Stimulated activated CD4-positive, alpha-beta T cell treated with anti-CD3 and anti-CD28 coated beads, Interleukin-2, amount 100 ng/mL, for 4 hours (primary cell): ENCODE measurements at places on chromosomes 12 and 14.

GRCh38 chr12:121712190-121712460 is 427 bp upstream of the TMEM120B start:
- no peak for DNase-seq

DNA sequence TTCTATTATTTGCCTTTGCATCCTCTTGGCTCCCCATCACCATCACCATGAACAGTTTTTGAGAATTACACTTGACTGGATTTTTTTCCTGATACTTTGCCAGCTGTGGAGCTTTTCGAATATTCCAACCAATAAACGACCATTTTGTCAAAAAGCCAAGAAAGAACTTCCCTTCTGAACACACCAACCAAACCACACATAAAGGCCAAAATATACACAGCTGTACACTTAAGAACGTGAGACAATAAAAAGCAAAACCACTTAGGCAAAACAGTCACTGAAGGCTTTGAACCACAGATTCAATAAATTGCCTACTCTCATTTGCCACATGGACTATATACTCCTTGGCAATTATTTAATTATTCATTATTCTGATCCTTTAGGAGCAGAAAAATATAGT is 1.1 kb downstream of the C14orf93 start:
- DNase-seq = no peak

GRCh38 chr12:118307069-118307954 is 65.4 kb downstream of the TAOK3 start:
- DNase-seq = peak; percentile 31

GRCh38 chr12:51924551-51925319 is 17.4 kb downstream of the ACVRL1 start:
- no peak for DNase-seq

- DNase-seq = no peak
These were observed 328.1 kb downstream of the ALG10 start for GRCh38 chr12:34350092-34351041.

GRCh38 chr12:97005174-97005573 is 98.1 kb downstream of the NEDD1 start:
- DNase-seq = no peak

GRCh38 chr12:94500831-94501567 is 41.3 kb upstream of the CEP83 start:
- DNase-seq = no peak

- no peak for DNase-seq
These were observed 1.2 kb downstream of the SLC24A4 start for GRCh38 chr14:92323916-92324818.

- peak; percentile 9 for DNase-seq
These were observed 12.3 kb downstream of the METTL3 start for GRCh38 chr14:21498540-21499526.

DNA sequence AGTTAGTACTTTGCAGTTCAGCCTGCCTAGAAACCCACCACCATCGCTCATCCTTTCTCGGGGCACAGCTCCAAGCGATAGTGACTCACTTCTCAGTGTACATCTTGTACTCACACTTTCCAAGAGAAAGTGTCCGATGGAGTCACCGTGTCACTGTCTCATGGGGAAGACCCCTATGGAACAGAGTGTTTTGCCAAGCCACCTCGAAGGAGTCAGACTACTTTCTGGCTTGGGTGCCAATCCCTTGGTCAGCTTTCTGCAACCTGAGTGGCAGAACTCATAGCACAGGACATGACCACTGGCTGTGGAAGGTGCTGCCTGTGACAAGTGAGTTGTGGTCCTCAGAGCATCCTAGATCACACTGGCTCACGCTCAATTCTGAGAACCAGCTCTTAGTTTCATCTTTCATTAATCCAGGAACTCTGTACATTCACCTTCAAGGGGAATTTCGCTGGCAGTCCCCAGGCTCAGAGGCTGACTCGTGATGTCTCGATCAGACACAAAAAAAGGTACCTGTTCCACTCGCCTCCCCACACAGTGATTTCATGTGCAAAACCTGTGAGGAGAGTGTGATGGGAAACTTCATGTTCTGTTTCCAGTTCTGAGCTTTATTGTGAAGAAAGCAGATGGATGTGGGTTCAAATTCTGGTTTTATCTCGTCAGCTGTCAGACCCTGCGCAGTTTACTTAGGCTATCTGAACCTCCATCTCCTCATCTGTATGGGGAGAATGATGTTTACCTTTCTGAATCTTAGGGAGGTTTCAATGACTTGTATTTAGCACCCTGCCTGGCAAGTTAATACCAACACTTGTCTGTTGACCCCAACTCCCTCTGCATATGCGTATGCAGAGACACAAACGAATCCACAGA is 127.3 kb upstream of the CCND2 start:
- DNase-seq = peak; percentile 51
